OCI-M1 (cell line): ENCODE measurements at places on chromosomes 2 and 18.

DNA sequence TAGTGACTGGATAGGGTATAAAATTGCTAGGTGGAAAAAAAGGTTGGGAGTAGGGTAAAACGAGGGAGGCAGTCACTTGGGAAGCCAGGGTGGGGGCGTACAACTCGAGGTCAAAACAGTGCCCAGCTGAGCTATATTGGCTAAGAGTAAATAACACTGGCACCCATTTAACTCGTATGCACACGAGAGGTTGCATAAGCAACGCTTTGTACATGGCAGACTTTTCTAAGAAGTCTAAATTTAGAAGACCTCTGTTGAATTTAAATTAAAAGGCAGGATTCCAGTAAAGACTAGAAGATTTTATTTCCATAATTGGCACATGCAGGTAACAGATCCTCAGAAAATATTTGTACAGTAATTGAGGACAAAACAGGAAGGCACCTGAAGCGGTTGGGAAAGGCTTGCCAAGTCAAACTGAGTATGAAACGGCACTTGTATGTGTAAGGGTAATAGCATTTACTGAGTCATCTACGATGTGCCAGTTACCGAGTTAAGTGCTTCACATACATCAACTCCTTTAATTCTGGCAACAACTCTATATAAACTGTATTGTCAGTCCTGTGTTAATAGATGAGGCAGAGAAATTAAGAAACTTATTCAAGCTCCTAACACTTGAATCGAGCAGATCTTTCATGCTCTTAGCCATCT is 1.4 kb upstream of the MALT1 start:
- no peak for DNase-seq

GRCh38 chr2:219419331-219420197 is 1.4 kb downstream of the DES start:
- peak; percentile 79 for DNase-seq

GRCh38 chr2:237689336-237690131 is 62.1 kb downstream of the LRRFIP1 start:
- DNase-seq: no peak

DNA sequence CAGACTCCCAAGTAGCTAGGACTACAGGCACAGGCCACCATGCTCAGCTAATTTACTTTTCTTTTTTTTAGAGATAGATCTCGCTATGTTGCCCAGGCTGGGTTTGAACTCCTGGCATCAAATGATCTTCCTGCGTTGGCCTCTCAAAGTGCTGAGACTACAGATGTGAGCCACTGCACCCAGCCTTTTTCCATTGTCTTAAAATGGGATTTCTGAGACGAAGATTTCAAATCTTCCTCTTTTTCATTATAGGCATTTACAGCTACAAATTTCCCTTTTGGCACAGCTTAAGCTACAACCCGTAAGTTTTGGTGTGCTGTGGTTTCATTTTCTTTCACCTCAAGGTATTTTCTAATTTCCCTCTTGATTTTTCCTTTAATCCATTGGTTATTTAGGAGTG is 8.6 kb downstream of the GNLY start:
- peak; percentile 8 for DNase-seq
